T-helper 2 cell (primary cell): ENCODE measurements at places on chromosomes 7 and 10.

GRCh38 chr10:70528741-70529362 is 50.3 kb downstream of the PALD1 start:
- no peak for DNase-seq

DNA sequence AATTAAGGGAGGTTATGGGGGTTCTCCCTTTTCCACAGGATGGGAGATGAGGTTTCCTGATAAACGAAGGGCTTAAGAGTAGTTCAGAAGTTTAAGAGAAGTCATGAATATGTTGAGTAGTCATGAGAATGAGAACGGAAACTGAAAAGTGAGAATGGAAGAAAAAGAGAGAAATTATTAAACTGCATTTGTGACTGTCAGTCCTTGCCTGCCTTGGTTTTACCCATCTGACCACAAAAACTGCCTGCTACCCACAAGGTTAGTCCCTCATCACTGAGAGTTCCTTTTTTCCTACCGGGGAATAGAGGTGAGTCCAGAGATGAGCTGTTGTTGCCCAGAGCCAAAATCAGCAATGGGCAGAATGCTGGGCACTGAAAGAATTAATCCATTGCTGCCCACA is 174.1 kb upstream of the BET1 start:
- no peak for DNase-seq

- no peak for DNase-seq
Measured at GRCh38 chr10:31034098-31034909, 2.6 kb upstream of the ZNF438 start.

- no peak for DNase-seq
Measured at GRCh38 chr7:7718492-7718891, at the start of gene RPA3. Gene RPA3, minus strand, starts transcription at chr7:7718607. Its CDS starts 78,189 bp downstream, at chr7:7640418.

GRCh38 chr7:97693586-97693985 is 38.3 kb upstream of the TAC1 start:
- DNase-seq: no peak

DNA sequence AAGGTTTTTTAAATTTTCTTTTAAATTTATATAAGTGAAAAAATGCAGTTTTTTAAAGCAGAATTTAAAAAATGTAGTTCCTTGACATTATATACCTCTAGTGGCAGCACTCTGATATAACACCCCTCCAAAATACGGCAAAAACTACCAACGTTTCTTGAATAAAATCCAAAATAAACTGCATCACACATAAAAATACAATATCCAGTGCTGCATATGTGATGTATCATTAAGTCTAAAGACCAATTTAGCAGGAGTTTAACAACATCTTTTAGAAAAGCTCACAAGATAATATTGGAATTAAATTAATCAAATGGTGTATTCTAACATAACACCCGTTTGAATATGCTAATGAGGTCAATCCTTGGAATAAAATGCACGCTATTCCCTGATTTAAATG is 1.4 kb downstream of the TCERG1L start:
- DNase-seq: no peak

DNA sequence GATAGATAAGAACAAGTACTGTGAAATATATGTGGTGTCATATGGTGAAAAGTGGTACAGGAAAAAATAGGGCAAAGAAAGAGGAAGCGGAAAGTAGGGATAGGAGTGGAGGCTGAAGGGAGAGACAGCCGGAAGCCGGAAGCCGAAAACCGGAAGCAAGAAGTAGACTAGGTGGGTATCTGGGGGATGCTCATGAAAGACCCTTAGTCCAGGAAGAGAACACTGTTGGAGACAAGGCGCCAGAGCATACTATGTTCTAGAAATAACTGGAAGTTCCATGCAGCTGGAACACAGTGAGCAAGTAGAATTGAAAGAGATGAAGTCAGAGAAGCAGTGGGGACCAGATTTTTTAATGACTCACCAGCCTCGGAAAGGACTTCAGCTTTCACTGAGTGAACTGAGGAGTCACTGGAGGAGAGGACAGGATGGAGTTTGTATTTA is 22.5 kb downstream of the ST8SIA6 start:
- DNase-seq: no peak

GRCh38 chr10:1376384-1376945 is 320.3 kb downstream of the WDR37 start:
- no peak for DNase-seq

DNA sequence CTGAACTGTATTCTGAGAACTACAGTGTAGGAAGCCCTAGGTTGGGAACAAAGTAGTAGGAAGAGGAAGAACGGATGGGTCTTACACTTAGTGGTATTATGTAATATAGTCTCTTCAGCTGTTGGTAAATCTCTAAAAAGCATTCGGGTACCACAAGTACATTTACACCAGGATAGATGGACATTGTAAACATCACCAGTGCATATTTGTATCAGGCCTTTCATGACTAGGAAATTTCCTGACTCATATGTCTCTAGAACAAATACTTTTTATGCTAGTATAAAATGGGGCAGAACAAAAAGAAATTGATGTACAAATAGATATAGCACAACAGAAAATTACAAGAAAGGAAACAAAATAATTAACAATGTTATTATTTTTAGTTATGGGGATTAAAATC is 21.5 kb upstream of the OR6B1 start:
- DNase-seq: no peak

DNA sequence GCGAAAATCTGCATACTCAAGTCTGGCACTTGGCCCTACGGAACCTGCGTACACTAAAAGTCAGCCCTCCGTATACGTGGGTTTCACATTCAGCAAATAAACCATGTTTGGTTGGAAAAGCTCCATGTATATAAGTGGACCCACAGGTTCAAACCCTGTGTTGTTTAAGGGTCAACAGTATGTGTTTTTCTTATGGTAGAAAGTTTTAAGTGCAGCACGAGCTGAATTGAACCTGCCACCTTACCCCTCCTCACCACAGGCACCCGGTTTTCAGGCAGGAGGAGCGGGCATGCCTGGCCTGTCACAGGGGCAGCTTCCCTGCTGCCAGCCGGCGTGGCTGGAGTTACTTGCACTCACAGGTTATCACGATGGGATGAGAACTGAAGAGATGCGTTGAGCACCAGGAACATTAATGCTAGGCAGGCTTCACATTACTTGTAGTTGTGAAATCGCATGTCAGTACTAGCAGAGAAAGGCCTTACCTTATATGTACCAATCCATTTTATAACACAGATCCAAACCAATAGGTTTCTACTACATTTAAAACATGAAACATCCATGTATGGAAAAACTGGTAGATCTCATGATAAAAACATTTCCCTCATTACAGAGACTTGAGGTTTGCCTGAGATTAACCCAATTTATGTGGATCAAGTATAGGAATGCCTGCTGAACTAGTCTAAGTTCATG is 12.9 kb downstream of the INSIG1 start:
- no peak for DNase-seq

DNA sequence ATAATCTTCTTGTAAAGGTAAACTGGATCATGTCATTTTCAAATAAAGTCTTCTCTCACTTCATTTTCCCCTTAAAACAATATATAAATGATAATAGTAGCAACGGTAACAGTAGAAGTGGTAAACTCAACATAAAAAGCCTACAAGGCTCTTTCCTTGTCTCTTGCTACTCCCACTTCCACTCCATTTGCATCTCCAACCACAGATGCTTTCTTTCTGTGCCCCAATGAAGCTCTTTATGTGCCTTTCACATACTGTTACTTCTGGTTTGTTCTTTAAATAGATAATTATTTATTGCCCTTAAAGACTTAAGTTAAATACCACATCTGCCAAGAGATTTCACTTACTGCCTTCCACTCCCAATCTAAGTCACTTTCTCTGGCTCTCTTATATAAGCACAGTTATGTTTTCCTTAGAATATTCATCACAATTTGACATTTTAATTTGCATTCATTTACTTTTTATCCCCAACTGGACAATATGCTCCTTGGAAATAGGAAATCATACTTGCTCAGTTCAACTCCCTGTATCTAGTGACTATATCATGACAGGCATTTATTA is 149.9 kb downstream of the CRPPA start:
- DNase-seq: no peak

DNA sequence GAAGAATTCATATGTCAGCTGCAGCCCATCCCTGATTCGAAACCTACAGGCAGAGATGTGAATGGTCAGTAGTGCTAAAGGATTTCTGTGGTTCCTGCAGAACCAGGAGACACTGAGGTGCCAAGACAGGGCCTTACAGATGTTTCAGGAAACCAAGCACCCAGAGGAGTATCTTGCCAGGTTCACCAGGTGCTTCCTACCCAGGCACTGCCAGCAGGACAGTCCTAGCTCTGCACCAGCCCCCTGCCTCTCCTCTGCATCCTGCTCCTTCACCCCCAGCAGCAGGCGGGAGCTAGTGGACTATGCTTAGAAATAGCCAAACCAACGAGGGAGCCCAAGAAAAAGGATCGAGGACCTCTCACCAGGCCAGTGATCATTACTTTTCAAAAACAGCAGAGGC is 4.2 kb upstream of the IKZF1 start:
- DNase-seq: no peak

DNA sequence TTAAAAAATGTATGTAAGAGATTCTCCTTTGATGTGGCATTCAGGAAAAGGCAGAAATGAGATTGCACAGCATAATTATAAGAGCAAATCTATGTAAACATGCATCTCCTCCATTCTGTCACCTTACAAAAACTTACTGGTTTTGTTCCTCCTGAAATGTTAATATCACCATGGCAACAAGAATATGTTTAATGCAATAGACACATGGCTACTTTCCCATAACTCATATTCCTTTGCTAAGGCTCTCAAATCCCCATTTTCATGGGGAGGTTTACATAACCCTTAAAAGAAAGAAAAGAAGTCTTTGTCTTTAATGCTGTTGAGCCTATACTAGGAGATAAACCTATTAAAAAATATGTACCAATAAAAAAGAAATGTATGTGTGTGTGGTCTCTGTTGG is 136.2 kb downstream of the ANK3 start:
- DNase-seq: no peak

DNA sequence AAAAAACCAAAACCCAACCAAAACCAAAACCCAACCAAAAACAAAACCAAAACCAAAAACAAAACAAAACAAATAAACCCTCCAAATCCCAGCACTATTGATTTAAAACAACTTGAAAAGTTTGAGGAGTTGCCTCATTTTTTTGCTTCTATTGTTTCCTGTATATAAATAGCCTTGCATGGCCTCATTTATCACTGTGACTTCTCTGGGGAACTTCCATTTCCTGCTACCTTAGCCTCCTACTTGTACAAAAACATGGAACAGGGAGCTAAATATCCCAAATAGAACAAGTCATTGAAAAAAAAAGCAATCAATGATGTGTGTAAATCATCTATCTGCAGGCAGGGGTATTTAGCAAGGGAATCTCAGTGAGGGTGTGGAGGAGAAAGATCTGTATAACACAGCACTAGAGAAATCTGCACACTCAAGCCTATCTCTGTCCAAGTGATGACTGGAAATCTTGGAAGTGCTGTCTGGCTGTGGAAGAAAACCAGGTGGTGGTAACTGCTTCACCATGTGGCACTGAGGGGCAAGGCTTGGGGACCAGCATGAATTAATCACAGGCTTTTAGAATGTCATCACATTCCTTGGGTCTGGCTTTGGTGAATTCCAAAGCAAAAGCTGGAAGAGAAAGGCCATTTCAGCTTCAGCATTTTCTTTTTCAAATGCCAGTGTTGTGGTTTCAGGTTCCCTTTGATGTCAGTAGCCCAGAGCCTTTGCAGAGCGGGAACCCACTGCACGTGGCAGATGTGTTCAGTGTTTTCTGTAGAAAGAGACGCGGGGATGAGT is 349.5 kb upstream of the ZNF32 start:
- DNase-seq: no peak

- DNase-seq: no peak
Measured at GRCh38 chr10:98236862-98237261, 31.1 kb downstream of the LOXL4 start.

DNA sequence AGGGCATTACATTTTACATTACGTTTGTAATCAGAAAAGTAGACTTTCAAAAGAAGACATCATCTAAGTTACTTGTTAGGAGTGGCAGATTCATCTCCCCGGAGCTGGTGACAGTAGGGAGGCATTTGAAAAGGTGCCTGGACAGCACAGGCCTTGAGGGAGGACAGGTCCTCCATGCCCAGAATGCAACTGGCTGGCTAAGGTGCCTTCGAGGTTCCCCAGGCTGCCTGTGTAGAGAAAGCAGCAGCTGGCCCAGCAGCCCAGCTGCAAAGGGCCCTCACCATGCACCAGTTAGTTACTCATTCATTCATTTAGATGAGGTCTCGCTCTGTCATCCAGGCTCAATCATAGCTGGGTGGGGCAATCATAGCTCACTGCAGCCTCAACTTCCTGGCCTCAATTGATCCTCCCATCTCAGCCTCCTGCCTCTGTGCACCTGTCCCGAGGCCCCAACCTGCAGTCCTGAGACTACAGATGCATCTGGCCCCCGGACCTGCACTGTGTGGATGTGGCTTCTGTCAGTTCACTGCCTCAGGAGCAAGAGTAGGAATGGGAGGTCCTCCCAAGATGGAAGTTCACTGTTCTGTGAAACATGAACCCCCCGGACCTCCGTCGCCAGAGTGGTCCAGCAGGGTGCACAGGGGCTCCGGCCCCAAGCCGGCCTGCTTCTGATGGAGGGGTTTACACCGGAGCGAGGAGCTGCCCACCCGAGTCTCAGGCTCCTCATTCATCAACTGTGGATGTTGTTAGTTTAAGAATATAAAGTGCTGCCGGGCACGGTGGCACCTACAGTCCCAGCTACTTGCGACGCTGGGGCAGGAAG is 36.6 kb downstream of the PRKAG2 start:
- no peak for DNase-seq

DNA sequence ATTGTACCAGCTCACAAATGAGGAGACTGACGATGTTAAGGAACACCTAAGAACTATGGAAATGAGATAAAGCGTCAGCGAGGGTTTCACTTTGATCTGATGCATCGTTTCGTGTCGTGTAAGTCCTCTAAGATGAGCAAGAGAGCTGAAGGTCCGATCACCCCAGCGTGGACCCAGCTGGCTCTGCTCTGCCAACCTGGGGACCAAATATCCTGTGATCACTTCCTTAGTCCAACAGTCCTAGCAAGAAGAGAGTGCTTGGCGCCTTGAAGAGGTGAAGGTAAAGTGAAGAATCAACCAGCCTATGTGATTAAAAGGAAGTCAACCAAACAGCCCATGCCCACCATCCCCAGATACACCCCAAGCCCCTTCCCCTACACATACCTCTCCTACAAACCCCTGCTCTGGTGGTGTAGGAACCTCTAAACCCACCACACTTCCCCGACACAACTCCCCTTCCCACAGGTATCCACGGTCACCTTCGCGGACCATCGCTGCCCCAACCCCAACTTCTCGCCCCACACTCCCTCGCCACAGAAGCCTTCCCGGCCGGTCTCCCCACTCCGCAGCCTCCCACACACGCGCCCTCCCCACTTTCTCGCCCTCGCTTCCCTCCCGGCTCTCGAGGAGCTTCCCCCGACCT is 722 bp downstream of the UPF2 start:
- peak; percentile 66 for DNase-seq

DNA sequence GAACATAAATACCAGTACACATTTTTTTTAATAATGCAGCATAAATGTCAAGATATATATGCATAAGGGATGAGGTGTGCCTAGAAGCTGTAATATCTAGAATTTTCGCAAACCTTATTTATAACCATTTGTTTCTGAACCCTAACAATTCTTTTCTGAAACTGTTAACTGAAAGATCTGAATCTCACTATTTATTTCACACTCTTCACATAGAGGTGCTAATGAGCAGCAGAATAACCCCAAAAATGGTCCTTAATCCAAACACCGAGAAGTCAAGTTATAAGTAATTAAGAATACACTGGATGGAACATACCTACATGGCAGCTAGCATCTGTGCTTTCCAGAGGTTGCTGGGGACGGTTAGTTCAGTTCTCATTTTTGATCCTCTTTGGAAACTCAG is 742.0 kb downstream of the AUTS2 start:
- no peak for DNase-seq
